ENCODE measurements at places on chromosomes 11 and 22. TPM values are rescaled to one million over a fixed set of nuclear protein-coding genes. Genes with fewer than 3 reads are reported as not detected.

Gene POU2AF1
- not detected for total RNA-seq

Gene RAB36
- total RNA-seq: 1.0 TPM

Gene DRICH1
- total RNA-seq: 0.09 TPM

Gene SLC43A3
- total RNA-seq: 30.2 TPM

Gene CAPRIN1
- 193 TPM for total RNA-seq

Gene RIC3
- not detected for total RNA-seq

Gene OLFML1
- total RNA-seq: 0.09 TPM

Gene CRYBB3
- not detected for total RNA-seq

Gene CCDC86
- 13.9 TPM for total RNA-seq

Gene FADS2
- total RNA-seq: 65.6 TPM

Gene C2CD3
- 8.7 TPM for total RNA-seq

Gene CCDC116
- 0.09 TPM for total RNA-seq

Gene ZBED4
- total RNA-seq: 15.2 TPM

Gene LRRC75B
- 3.5 TPM for total RNA-seq

Gene TRIM29
- 0.19 TPM for total RNA-seq

Gene CALCA
- not detected for total RNA-seq

Gene SAA4
- total RNA-seq: not detected

Gene IGLL1
- total RNA-seq: not detected

Gene CD3E
- not detected for total RNA-seq

Gene OR2AG2
- 0.09 TPM for total RNA-seq

Gene BCO2
- total RNA-seq: 0.72 TPM

Measured in endothelial cell of coronary artery (primary cell).